Nucleus accumbens (tissue), 56 donors: ENCODE measurements at places on chromosomes 4 and X.

- no peak for DNase-seq
Observed at GRCh38 chrX:11137543-11138139, 26.5 kb downstream of the HCCS start.

DNA sequence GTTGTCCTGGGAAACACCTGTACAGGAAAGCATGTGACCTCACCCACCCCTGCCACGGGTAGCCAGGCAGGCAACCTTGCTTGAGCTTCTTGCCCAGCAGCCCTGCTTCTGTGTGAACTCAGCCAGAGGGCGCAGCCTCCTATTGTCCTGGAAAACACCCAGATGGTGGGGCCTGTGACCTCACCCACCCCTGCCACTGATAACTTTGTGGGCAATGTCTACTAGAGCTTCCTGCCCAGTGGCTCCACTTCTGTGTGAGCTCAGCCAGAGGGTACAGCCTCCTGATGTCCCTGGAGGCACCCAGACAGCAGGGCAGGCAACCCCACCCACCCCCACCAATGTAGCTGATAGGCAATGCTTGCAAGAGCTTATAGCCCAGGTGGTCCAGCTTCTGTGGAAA, 146.3 kb downstream of the DTHD1 start:
- no peak for DNase-seq

- DNase-seq: no peak
Observed at GRCh38 chr4:28772066-28772465, 1911.4 kb downstream of the STIM2 start.

- DNase-seq: no peak
Observed at GRCh38 chr4:122689972-122690371, 42.5 kb upstream of the BBS12 start.

- DNase-seq: no peak
Observed at GRCh38 chr4:15144249-15144966, 142.1 kb downstream of the CPEB2 start.
